ENCODE measurements at places on chromosomes 5 and 9.
A peak's percentile ranks its signal among the peaks of the same experiment; 100 is the strongest.

GRCh38 chr9:91042541-91042940 is 240.9 kb downstream of the SYK start:
- H3K4me1 ChIP-seq, result peaks cover 67% of the 10 kb centered on the region
- DNase-seq, result no peak

DNA sequence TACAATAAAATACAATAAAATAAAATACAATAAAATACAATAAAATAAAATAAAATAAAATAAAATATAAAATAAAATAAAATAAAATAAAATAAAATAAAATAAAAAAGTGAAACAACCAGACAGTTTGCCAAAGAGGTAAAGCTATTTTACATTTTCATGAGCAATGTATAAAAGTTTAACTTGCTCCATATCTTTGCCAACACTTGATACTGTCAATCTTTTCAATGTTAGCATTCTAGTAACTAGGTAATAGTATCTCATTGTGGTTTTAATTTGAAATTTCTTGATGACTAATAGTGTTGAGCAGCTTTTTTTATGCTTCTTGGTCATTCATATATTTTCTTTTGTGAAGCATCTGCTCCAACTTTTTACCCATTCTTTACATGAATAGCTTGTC is 17.3 kb downstream of the TTC33 start:
- H3K4me3 ChIP-seq, result no peak overlapping the region
- no peak for DNase-seq
- H3K27me3 ChIP-seq, result peaks cover 3% of the 10 kb centered on the region
- H3K27ac ChIP-seq, result no peak overlapping the region
- H3K4me1 ChIP-seq, result peaks cover 5% of the 10 kb centered on the region

DNA sequence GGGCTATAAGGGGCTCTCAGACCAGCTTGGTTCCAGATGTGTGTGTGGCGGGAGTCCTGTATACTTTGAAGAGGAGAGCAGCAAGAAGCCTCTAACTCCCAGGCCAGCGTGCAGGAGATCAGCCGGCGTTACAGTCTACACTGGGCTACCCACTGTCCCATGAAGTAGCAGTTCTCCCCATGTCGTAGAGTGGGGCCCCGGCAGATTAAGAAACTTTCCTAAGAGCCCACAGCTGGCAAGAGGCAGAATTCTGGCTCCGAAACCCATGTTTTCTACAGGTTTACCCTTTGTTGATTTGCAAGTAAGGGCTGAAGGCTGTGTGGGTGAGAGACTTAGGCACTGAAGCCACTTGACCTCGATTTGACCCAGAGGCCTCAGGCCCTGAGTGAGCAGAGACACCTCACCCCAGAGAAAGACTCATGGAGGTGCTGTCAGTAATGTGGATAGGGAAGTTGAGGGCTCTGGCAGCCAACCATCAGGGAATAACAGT is 881 bp upstream of the B4GALT1 start:
- no peak for DNase-seq
- H3K4me3 ChIP-seq, result peak overlapping the region; percentile 85
- H3K36me3 ChIP-seq, result no peaks in the 10 kb centered on the region

DNA sequence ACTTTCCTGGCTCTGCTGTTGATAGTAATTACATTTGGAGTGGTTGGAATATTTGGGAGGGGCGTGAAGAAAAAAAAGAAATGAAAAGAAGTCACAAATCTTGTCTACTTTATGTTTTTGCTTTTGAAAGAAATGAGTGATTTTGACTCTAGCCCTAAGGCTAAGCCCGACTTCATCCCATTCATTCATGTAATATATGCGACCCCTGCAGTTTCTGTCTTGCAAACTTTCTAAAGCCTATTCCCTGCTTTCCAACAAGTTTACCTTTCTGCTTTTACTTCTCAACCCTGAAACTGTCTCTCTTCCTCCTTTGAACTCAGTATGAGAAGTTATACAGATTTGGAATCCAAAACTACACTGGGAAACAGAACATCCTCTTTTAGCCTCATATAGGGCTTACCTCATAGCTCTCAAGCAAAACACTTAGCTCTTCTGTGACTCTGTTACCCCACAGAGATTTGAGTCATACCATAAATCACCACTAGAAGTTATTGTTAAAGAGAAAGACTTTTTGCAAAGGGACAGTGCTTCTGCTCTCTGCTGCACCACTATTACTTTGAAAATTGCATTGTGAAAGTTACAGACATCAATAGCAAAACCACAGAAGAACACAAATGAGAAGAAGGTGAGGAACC is 1.6 kb downstream of the CFAP95 start:
- H3K27ac ChIP-seq, result no peak overlapping the region
- peaks cover 58% of the 10 kb centered on the region for H3K27me3 ChIP-seq
- no peaks in the 10 kb centered on the region for H3K36me3 ChIP-seq
- no peak overlapping the region for H3K4me3 ChIP-seq
- no peak for DNase-seq

DNA sequence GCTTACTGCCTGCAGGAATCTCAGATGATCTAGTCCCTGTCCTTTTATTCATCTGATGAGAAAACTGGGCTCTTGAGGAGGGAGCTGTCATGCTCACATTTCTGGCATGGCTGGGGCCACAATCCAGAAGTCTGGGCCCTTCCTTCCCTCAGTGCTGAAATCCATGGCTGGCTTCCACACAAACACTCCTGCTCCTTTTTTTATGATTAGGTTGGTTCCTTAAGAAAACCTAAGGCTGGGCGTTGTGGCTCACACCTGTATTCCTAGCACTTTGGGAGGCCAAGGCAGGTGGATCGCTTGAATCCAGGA is 1.3 kb downstream of the ACER2 start:
- no peak overlapping the region for H3K27ac ChIP-seq
- peaks cover 32% of the 10 kb centered on the region for H3K36me3 ChIP-seq
- DNase-seq, result no peak
- peaks cover 15% of the 10 kb centered on the region for H3K4me1 ChIP-seq
- peak overlapping the region; percentile 99 for H3K4me3 ChIP-seq

DNA sequence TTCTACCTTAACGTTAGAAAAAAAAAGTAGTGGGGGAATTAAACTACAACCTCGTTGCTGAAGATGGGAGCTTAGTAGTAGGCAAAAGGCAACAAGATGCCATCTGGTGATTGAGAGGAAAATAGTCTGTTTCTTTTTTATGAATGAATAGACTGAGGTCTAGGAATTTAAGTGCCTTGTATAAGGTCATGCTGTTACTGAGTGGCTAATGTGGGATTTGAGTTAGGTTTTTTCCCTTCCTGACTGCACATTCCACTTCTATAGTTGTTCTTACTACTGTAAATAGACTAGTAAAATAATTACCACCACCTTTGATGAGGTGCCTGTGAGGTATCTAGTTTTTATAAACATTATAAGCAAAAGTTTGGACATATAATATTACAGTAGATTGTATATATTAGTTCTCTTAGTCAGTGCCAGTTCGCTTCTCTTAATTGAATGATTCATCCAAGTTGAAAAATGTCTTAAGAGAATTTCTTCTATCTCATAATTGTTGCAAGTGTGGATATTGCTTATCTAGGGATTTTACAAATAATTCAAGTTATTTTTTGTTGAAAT is 19.1 kb downstream of the FSD1L start:
- no peak for DNase-seq
- peaks cover 81% of the 10 kb centered on the region for H3K36me3 ChIP-seq
- no peaks in the 10 kb centered on the region for H3K27me3 ChIP-seq
- H3K4me1 ChIP-seq, result no peaks in the 10 kb centered on the region

DNA sequence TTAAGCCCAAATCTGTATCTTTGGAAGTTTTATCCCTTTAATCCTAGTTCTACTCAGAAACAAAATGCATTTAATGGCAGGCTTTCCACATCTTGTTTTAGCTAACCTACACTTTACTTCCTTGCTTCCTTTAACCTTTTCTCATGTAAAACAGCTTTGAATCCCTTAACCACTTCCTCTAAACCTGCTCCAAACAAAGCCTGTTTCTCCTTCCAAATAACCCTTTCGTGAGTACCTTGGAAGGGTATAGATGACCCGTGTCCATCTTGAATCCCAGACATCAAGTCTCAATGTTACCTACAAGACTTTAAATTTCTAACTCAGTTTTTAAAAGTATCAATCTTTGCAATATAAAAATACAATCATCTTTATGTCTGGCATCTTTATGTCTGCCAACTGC is 78.4 kb downstream of the DROSHA start:
- H3K27me3 ChIP-seq, result no peaks in the 10 kb centered on the region
- DNase-seq, result no peak
- no peak overlapping the region for H3K27ac ChIP-seq
- no peak overlapping the region for H3K4me3 ChIP-seq
- H3K4me1 ChIP-seq, result peaks cover 4% of the 10 kb centered on the region

GRCh38 chr9:99141849-99142248 is 36.9 kb downstream of the TGFBR1 start:
- H3K27me3 ChIP-seq, result no peaks in the 10 kb centered on the region
- DNase-seq, result no peak
- H3K4me3 ChIP-seq, result no peak overlapping the region

- no peak for DNase-seq
- no peak overlapping the region for H3K4me3 ChIP-seq
- no peaks in the 10 kb centered on the region for H3K36me3 ChIP-seq
- peak overlapping the region; percentile 95 for H3K27ac ChIP-seq
- H3K4me1 ChIP-seq, result peaks cover 61% of the 10 kb centered on the region
These were observed 586.9 kb downstream of the CCDC171 start for GRCh38 chr9:16139774-16140173.

DNA sequence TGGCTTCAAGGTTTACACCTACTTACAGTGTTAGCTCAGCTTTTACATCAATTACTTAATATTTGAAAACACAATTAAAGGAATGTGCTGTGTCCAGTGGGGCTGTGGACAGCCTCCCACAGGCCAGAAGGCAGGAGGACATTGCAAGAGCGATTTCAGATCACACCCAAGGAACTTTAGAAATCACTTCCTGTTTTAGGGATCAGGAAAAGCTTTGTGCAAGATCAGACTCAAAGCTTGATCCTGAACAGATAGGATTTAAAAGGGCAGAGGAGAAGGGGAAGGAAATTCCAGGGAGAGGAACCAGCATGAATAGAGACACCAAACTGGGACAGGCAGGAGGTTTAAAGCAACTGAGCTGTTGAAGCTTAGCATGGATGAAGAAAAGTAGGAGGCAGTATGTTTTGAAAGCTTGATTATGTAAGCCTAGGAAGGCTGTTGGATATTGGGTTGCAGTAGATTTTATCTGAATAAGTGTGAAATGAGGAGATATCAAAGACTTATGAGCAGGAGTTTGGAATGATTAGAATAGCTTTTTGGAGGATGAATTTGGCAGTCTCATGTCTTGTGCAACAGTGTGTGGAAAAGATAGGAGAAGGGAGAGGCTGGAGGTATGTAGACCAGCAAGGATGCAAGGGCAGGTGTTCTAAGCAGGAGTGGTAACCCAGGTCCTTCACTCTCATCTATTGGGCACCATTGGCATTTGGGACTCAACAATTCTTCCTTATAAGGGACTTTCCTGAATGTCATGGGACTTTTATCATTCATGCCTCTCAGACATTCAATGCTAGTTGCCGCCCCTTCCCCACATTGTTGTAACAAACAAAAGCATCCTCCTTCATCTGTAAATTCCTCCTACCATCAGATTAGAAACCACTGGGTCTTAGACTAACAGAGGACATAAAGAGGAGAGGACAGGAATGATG is 123.5 kb downstream of the TARS1 start:
- DNase-seq, result no peak
- peaks cover 10% of the 10 kb centered on the region for H3K36me3 ChIP-seq
- H3K4me3 ChIP-seq, result no peak overlapping the region
- H3K27me3 ChIP-seq, result no peaks in the 10 kb centered on the region

DNA sequence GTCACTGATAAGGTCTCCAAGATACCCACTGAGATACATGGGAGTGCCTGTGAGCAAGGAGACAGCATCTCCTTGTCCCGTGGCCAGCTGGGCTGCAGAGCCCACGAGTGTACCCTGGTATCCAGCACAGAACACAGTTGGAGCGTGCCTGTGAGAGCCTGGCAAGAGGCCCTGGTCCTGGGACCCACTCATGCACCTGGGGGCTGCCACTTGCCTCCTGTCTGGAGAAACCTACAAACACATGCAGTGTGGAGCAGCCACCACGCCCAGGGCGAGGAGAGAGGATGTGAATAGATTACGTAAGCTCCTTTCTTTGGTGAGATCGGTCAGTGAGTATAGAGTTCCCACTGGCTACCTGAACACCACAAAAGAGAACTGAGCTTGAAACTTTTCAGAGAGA is 88.3 kb downstream of the CTNND2 start:
- H3K27me3 ChIP-seq, result no peaks in the 10 kb centered on the region
- H3K36me3 ChIP-seq, result no peaks in the 10 kb centered on the region
- no peak overlapping the region for H3K27ac ChIP-seq
- no peak overlapping the region for H3K4me3 ChIP-seq
- no peaks in the 10 kb centered on the region for H3K4me1 ChIP-seq

DNA sequence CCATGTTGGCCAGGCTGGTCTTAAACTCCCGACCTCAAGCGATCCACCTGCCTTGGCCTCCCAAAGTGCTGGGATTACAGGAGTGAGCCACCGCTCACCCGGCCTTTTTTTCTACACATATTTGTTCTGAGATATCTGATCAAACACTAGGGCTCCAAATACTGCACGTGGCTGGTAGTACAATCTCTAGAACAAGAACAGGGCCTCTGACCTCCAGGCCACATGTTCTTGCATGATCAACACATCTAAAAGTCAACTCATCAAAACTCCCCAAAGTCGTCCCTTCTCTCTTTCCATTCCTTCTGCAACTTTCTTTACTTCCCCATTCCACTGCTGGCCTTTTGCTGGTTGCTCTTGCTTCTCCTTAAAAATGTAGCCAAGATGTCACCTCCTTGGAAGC is 113.3 kb upstream of the LHFPL2 start:
- H3K36me3 ChIP-seq, result peaks cover 8% of the 10 kb centered on the region
- H3K27ac ChIP-seq, result peak overlapping the region; percentile 36
- no peak for DNase-seq
- H3K4me3 ChIP-seq, result no peak overlapping the region

GRCh38 chr5:153159616-153160015 is 330.9 kb upstream of the GRIA1 start:
- no peaks in the 10 kb centered on the region for H3K27me3 ChIP-seq
- no peak for DNase-seq
- H3K36me3 ChIP-seq, result no peaks in the 10 kb centered on the region
- H3K4me1 ChIP-seq, result no peaks in the 10 kb centered on the region
- H3K4me3 ChIP-seq, result no peak overlapping the region

GRCh38 chr9:5579881-5580280 is 49.0 kb upstream of the RIC1 start:
- H3K27ac ChIP-seq, result no peak overlapping the region
- H3K4me1 ChIP-seq, result no peaks in the 10 kb centered on the region
- peaks cover 6% of the 10 kb centered on the region for H3K27me3 ChIP-seq
- DNase-seq, result no peak
- H3K4me3 ChIP-seq, result no peak overlapping the region

- peaks cover 21% of the 10 kb centered on the region for H3K4me1 ChIP-seq
- no peaks in the 10 kb centered on the region for H3K36me3 ChIP-seq
- no peak overlapping the region for H3K27ac ChIP-seq
- peaks cover 6% of the 10 kb centered on the region for H3K27me3 ChIP-seq
- no peak for DNase-seq
These were observed 71.2 kb upstream of the PARP8 start for GRCh38 chr5:50595199-50595598.

GRCh38 chr5:82406205-82406773 is 128.1 kb upstream of the RPS23 start:
- H3K4me1 ChIP-seq, result peaks cover 30% of the 10 kb centered on the region
- DNase-seq, result peak; percentile 24
- peaks cover 6% of the 10 kb centered on the region for H3K27me3 ChIP-seq
- H3K36me3 ChIP-seq, result peaks cover 33% of the 10 kb centered on the region

All from nephron progenitor cell (in vitro differentiated cells).